ENCODE measurements at places on chromosomes 12 and 14. TPM values are rescaled to one million over a fixed set of nuclear protein-coding genes. Genes with fewer than 3 reads are reported as not detected.

GRCh38 chr12:91654087-91654486 is 471.5 kb upstream of the DCN start:
- no peak for DNase-seq

- DNase-seq: no peak
Observed at GRCh38 chr14:71086567-71086966, 179.3 kb downstream of the PCNX1 start.

DNA sequence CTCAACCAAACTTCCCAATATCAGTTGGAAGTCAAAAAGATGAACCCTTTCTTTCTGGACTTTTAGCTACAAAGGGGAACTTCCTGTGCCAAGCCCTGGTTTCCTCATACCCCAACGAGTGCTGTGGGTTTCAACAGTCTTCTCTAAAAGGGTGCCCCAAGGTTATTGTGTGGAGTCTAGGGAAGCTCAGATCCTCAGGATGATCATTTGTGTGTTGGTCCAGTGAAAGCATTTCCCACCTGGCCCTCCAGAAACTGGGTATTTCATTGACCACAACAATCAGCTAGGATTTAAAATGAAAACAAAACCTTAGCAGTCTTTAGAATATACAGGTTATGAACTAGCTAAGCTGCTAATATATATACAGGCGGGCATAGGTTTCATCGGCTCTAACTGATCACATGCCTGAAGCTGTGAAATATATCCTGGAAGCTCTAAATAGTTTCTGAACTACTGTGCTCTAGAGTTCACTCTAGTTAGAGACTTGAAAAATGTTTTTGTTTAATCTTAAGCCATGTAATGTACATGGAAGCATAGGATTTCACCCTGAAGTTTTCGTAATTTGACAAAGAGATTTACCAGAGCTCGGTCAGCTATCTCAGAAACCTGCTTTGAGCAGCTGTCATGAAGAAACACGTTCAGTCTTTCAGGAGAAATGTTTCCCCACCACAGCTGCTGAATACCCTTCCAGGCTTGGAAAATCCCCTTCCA is 29.6 kb downstream of the P2RX4 start:
- DNase-seq: no peak

DNA sequence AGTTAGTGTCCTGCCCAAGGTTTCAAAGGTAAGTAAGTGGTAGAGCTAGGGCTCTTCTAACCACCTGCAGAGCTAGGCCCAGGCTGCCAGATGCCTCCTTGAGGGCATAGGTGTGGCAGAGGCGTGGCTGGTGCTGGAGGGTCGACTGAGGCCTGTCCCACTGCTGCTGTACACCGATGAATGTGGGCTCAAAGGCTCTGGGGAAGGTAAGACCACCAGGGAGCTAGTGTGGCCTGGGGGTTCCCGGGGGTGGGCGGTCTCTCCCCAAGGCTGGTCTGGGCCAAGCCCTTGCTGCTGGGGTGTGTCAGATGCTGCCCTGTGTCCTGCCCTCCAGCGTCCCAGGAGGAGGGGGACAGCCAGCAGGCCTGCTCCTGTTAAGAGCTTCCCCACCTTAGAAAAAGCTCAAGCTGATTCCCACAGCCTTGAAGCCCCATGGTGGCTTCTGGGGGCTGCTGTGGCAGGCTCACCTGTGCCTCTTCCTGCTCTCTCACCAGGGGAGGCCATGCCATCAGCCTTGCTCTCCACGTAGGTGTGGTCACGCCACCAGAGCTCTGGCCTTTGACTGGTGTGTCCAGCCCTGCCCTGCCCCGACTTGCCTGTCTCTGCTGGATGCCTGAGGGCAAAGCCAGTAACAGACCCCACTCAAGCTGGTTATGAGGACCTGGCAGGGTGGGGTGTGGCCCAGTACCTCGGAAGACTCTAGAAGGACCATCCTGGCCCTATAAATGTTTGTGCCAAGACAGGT is 36.8 kb downstream of the SH2B3 start:
- no peak for DNase-seq

DNA sequence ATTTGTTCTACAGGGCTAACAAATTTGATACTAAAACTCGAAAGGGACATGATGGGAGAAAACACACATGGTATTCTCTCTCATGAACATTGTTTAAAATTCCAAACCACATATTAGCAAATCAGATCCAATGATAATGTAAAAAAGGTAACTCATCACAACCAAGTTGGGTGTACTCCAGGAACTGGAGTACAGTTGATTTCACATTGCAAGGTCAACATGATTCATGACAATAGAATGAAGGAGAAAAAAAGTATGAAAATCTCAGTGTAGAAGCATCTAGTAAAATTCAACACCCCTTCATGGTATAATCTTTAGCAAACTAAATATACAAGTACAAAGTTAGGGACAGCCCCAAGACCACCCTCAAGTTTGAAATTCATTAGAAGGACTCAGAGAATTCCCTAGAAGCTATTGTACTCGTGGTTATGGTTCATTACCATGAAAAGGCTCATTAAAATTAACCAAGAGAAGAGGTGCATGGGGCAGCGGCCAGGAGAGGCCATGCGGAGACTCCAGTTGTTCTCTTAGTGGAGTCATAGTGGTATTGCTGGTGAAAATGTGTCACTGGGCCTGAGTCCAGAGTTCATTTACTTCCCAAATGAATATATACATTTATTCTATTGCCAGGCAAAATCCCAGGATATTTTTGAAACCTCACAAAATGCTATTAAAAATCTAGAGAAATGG is 3.1 kb upstream of the CDCA4 start:
- no peak for DNase-seq

DNA sequence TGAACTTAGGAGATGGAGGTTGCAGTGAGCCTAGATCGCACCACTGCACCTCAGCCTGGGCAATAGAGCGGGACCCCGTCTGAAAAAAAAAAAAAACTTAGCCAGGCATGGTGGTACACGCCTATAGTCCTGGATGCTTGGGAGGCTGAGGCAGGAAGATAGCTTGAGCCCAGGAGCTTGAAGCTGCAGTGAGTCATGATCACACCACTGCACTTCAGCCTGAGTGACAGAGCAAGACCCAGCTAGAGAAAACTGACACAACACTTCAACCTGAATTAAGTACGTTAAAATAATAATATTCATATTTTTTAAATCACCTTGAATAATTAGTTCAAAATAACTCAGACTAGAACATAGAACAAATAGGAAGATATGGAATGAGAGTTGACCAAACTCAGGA is 5.7 kb upstream of the CATSPERB start:
- no peak for DNase-seq

The HPD gene
- 3.2 TPM for polyA plus RNA-seq

Data from right renal pelvis (tissue), 4 donors.